ENCODE measurements at places on chromosomes 7 and 10.

GRCh38 chr10:108052981-108053380 lies 888.5 kb upstream of the SORCS1 start:
- DNase-seq = no peak

GRCh38 chr7:144494355-144494754 lies 90.9 kb upstream of the NOBOX start:
- no peak for DNase-seq

- no peak for DNase-seq
These were observed 12.8 kb upstream of the GNAT3 start for GRCh38 chr7:80524693-80525092.

DNA sequence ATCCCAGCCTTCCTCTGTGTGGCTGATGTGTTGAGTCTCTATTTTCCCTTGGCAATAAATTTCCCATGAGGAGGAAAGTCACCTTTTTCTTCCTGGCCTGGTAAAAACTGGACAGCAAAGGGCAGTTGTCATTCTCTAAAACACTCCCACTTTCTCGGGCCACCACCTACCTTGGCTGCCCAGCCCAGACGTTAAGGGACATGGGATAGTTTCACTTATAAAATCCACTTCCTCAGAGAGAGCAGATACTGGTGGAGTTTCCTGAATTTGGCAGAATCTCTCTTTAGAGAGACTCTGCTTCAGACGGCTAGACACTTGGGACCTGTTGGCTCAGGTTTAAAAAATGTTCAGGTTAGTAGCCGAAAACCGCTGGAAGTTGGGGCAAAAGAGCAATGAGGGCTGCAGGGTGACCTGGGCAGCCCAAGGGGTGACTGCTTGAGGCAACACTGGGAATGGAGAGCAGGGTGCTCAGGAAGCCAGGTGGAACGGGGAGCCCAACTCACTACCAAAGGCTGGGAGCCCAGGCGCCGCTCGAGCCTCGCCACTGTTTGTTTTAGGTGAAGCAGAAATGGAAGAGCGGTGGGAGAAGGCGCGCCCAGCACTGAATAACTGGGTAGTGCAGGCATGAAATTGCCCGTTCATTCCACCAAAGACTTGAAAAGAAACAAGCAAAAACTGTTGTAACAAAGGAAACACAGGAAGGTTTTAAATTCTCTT lies 186.1 kb downstream of the TRIL start:
- DNase-seq = no peak

DNA sequence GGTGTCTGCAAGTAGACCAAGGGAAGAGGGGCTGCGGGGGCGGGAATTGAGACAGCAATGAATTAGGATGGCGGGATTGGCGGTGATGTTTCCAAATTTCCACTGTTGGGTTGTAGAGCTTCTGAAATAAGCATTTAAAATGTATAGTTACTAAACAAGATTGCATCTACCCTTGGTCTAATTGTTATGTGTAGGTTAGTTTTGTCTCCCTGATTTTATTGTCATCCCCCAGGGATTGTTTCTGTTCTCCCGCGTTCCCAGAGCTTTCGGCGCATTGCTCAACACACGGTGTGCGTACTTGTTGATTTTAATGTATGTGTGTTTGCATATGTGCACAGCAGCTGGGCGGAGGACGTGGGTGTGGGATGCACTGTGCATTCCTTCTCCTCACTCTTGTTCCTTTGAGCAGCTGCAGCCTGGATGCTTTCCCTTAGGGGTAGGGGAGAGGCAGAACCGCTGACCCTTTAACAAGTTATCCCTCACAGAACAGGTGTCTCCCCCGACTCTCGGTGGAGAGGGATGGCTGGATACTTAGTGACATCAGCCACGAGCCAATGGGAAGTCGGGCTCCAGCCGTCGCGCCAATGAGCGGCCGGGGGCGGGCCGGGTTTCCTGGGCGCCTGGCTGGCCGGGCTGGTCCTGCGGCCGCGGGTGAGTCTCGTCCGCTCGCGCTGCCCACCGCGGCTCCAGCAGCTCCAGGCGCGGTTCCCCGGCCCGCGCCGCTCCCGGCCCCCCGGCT lies at the start of gene TSPAN33:
TSS of gene TSPAN33 (plus strand) at position 613 of the 739 bp plus-strand sequence. CDS start 274 bp downstream, outside the sequence.
- DNase-seq = peak; percentile 75

- peak; percentile 58 for DNase-seq
These were observed 81.2 kb downstream of the ZNRF2 start for GRCh38 chr7:30365621-30366020.

GRCh38 chr7:101433688-101434087 lies 71.0 kb downstream of the COL26A1 start:
- no peak for DNase-seq

- no peak for DNase-seq
These were observed 34.2 kb upstream of the AKR1B1 start for GRCh38 chr7:134493091-134493490.

GRCh38 chr7:41956705-41957104 lies 253.8 kb upstream of the INHBA start:
- no peak for DNase-seq

DNA sequence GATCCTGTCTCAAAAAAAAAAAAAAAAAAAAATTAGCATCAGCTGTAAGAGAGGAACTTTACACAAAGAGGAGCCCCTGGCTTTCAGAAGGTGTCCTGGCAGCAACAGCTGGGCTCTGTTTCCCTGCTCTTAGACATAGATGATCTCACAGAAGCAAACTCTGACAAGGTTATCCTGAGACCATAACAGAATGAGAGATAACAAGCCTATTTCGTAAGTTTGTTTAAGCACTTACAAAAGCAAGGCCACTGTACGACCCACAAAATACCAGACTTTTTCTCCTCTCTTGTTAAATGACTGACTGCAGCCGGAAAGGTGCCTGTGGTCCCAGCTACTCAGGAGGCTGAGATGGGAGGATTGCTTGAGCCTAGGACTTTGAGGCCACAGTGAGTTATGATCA lies 33.3 kb upstream of the OTUD1 start:
- DNase-seq = peak; percentile 21

GRCh38 chr7:101173752-101174244 lies 6.3 kb downstream of the NAT16 start:
- DNase-seq = peak; percentile 64

DNA sequence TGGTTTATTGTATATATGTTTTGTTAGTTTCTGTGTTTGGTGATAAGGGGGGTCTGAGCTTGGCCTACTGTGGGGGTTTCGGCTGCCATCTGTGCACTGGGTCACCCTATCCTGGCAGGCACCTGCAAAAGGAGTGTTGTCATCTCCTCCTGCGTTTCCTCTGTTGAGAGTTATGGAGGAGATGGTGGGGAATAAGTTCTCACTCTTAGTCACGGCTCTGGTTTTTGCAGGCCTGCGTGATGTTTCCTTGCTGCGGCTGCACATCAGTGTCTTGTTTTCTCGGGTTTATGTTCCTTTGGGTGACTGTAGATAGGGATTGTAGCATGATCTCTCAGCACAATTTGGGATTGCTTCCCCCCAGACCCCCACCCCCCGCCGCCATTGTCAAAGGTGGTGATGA lies 36.8 kb downstream of the CCM2 start:
- DNase-seq = no peak

DNA sequence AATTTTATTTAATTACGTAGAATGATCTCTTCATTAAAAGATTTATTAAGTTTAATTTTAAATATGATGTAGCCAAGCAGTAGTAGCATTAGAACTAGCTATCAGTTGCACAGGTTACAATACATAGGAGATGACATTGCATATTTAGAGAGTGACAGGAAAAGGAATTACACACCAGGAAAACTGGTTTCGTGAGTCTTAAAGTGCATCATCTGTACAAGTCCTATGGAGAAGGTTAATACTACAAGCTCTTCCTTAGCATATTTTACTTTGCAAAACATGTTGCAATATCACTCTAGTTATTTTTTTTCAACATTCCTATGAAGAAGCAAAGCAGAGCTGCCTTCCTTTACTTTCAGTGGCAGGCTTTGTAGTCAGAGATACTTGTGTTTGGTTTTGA lies 20.2 kb upstream of the SEM1 start:
- DNase-seq = no peak

GRCh38 chr7:127715272-127715671 lies 63.3 kb downstream of the SND1 start:
- no peak for DNase-seq

GRCh38 chr7:95723583-95724180 lies 48.7 kb upstream of the DYNC1I1 start:
- DNase-seq = peak; percentile 33

DNA sequence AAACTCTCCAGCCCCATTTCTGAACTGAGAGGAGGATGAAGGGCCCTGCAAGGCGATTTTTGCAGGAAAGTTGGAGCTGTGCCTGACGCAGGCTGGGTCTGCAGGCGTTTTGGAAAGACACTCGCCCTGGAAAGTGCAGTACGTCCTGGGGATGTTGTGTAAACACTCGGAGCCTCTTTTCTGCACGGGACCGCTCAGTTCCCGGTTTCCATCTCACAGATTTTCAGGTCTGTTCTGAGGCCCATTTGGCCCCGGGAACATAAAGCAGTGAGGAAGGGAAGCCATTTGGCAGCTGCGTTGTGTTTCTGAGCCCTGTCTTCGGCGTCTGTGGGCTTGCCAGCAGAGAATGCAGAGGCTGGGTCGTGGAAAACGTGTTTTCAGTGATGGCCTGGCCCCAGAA lies 655.0 kb upstream of the MGMT start:
- no peak for DNase-seq

DNA sequence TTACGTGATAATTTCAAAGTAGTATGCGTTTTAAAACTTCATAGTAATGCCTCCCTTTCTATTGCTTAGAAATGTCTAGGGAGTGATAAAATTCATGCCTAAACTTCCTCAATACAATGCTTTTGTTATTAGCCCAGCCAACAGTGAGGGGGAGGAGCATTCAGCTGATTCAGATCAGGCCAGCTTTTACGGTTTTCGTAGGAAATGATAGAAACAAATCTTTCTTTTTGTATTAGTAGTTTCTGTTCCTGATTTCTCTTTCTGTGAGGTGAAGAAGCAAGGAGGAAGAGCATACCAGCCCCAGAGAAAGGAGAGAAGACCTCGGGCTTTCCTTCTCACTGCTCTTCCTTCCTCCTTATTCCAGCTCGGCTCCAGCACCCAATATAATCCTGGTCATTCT lies 35.2 kb upstream of the ITPRID1 start:
- DNase-seq = no peak

All from EH (cell line).